ENCODE measurements at places on chromosomes 13 and 19. TPM values are rescaled to one million over a fixed set of nuclear protein-coding genes. Genes with fewer than 3 reads are reported as not detected.

DNA sequence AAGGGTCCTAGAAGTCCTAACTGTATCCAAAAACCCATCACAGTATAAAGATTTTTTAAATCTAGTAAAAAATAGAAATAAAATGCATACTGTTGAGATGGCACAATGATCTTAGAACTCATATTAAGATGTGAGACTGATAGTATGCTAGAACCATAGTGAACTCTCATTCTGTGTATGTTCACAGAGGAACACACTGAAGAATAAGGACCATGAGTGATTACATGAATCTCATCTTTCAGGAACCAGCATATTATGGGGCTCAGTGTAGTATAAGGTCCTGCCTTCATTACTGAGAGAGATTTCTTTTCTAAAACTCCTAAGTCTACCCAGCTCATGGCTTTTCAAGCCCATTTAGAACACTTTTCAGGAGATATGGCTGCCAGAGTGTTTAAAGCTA is 59.8 kb upstream of the RFC3 start:
- DNase-seq: no peak
- no peak overlapping the region for H3K27ac ChIP-seq
- no peaks in the 10 kb centered on the region for H3K36me3 ChIP-seq
- no peaks in the 10 kb centered on the region for H3K27me3 ChIP-seq
- no peak overlapping the region for H3K4me3 ChIP-seq

DNA sequence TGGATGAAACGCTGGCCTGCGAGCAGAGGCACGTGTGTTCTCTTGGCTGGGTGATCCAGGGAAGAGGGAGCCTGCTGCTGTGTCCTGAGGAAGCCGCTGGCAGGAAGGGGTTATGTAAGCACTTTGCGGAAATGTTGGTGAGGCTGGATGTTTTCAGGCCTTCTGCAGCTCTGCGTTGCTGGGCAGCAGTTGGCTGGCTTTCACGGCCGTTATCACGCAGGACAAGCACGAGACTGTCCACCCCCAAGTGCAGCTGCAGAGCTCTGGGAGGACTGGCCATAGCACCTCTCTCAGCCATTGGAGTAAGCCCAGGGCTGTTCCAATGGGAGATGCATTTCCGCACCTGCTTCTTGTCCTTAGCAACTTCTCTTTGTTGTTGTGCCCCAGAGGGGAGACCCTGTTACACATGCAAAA is 146.9 kb upstream of the SOX21 start:
- no peaks in the 10 kb centered on the region for H3K27me3 ChIP-seq
- H3K4me3 ChIP-seq: no peak overlapping the region
- no peak for DNase-seq
- H3K36me3 ChIP-seq: no peaks in the 10 kb centered on the region

DNA sequence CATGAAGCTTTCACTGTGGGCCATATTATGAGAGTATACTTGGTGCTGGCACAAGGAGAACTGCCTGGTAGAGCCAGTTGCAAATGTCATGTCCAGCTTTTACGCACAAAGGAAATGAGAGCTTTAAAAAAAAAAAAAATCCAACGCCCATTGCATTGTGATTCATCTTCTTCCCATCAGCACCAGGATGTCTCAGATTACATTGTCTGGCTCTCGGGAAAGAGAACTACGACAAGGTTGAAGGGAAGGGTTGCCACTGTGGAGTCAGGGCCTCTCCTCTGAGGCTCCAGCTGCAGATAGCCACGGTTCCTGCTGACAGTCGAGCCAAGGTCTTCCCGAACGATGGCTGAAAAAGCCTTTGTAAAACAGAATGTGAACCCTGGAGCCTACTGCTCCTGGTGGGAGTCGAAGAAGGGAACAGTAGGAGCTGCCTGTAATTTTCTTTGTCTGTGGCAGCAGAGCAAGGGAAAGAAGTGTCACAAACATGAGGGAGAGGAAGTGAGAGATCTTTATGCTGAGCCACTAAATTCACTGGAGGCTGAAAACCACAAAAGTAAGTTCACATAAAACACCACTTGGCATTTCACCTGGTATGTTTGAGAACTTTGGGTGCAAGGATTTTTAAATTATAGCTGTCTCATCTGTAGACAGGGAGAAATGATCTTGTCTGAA is 704.7 kb downstream of the DIAPH3 start:
- no peaks in the 10 kb centered on the region for H3K27me3 ChIP-seq
- H3K27ac ChIP-seq: no peak overlapping the region
- H3K4me3 ChIP-seq: no peak overlapping the region
- H3K4me1 ChIP-seq: no peaks in the 10 kb centered on the region
- no peaks in the 10 kb centered on the region for H3K36me3 ChIP-seq

- no peak overlapping the region for H3K4me3 ChIP-seq
- H3K36me3 ChIP-seq: no peaks in the 10 kb centered on the region
- no peaks in the 10 kb centered on the region for H3K27me3 ChIP-seq
- H3K4me1 ChIP-seq: peaks cover 12% of the 10 kb centered on the region
- H3K27ac ChIP-seq: no peak overlapping the region
- no peak for DNase-seq
Observed at GRCh38 chr13:51397262-51397941, 55.4 kb downstream of the INTS6 start.

DNA sequence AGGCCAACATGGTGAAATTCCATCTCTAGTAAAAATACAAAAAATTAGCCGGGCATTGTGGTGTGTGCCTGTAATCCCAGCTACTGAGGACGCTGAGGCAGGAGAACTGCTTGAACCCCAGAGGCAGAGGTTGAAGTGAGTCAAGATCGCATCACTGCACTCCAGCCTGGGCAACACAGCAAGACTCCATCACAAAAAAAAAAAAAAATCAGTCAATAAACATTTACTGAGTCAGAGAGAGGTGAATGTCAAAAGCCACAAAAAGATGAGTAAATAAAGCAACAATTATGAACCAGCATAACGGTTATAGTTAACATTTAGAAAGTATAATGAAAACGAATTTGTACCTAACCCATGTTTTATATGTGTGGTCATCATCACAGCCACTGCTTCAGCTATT is 23.1 kb downstream of the PSPC1 start:
- H3K27ac ChIP-seq: no peak overlapping the region
- DNase-seq: no peak
- H3K27me3 ChIP-seq: no peaks in the 10 kb centered on the region
- H3K36me3 ChIP-seq: no peaks in the 10 kb centered on the region

DNA sequence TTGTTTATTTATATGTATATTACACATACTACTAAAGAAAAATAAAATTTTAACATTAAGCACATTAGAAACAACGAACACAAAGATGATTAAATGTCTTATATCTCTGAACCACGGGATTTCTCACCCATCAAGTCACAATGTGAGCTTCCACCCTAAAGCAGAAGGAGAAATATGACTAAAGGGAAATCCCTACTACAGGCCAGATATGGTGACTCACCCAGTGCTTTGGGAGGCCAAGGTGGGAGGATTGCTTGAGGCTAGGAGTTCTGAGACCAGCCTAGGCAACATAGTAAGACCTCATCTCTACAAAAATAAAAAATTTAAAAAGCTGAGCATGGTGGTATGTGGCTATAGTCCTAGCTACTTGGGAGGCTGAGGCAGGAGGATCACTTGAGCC is 24.6 kb downstream of the DCT start:
- no peaks in the 10 kb centered on the region for H3K4me1 ChIP-seq
- H3K4me3 ChIP-seq: no peak overlapping the region
- H3K27me3 ChIP-seq: no peaks in the 10 kb centered on the region
- H3K36me3 ChIP-seq: no peaks in the 10 kb centered on the region
- no peak for DNase-seq

- no peaks in the 10 kb centered on the region for H3K36me3 ChIP-seq
- no peaks in the 10 kb centered on the region for H3K27me3 ChIP-seq
- H3K4me3 ChIP-seq: no peak overlapping the region
Observed at GRCh38 chr13:99935772-99936171, 35.8 kb downstream of the ZIC5 start.

DNA sequence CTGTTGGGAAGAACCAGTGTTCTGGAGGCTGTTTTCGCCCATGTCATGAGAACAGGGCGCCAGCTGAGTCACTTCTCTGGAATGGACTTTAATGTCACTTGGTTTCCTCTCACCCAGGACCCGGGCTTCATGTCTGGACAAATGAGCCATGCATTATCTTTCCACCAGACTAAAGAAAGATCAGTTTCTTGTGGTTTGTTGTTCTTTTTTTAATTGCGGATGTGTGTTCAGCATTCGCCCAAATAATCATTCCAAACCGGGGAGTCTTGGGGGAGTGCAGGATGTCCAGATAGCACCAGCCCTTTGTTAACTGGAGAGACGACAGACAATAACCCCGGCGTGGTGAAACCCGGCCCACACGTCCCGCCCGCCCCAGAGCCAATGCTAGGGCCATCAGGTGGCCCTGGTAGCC is 102.5 kb downstream of the COL4A2 start:
- H3K4me1 ChIP-seq: no peaks in the 10 kb centered on the region
- H3K36me3 ChIP-seq: no peaks in the 10 kb centered on the region
- no peak overlapping the region for H3K27ac ChIP-seq
- H3K4me3 ChIP-seq: no peak overlapping the region
- no peak for DNase-seq

DNA sequence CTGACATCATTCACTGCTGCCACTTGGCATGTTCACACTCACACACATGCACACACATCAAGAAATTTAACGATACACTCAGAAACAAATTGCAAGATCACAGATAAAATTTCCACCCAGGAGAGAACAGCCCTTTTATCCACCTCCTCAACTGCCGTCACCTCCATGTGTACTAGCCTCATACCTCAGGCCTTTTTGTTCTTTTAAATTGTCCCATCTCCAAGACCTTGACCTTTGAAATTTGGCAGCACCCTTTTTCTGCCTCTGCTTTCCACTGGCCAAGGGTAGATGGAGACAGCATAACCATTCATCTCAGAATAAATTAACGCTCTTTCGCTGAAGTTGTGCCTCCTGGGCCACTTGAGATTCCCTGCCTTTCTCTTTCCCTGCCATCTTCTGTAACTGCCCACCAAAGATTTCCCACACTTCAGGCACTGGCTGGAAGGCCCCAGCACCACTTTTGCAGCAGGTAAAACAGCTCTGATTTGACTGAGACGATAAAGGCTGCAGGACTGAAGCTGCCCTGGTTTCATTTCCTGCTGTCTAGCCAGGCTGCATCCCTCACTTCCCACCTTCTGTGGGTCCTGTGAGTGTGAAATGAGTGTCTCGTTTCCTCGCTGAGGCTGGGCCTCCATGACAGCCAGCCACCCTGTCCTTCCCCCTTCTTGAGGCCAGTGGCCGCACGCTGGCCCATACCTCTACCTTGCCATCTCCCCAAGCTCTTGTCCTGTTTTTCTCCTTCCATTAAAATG is 39.3 kb downstream of the MBNL2 start:
- DNase-seq: peak; percentile 10
- peaks cover 27% of the 10 kb centered on the region for H3K4me1 ChIP-seq
- no peaks in the 10 kb centered on the region for H3K36me3 ChIP-seq
- no peak overlapping the region for H3K27ac ChIP-seq

DNA sequence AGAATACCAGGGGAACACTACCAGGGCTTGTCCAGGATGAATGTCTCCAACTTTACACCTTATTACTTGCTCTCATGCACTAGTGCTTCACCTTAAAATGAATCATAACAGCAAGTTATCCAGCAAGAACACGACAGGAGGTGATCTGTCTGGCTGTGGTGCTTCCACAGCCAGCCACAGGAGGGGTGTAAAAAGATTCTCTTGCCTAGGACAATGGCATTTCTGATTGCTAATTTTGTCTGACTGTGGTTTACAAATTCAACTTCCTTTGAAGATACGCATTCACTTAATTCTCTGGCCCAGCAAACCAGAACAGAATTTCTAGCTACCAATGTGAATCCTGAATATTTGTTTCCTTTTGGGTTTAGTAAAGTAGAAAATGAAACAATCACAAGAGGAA is 23.1 kb upstream of the COG3 start:
- no peaks in the 10 kb centered on the region for H3K36me3 ChIP-seq
- no peak overlapping the region for H3K4me3 ChIP-seq
- no peaks in the 10 kb centered on the region for H3K27me3 ChIP-seq
- DNase-seq: no peak
- H3K4me1 ChIP-seq: peaks cover 5% of the 10 kb centered on the region

GRCh38 chr19:45824041-45824471 is 8.9 kb upstream of the RSPH6A start:
- H3K36me3 ChIP-seq: peaks cover 15% of the 10 kb centered on the region
- H3K27ac ChIP-seq: no peak overlapping the region
- no peaks in the 10 kb centered on the region for H3K27me3 ChIP-seq
- H3K4me3 ChIP-seq: no peak overlapping the region
- DNase-seq: no peak

DNA sequence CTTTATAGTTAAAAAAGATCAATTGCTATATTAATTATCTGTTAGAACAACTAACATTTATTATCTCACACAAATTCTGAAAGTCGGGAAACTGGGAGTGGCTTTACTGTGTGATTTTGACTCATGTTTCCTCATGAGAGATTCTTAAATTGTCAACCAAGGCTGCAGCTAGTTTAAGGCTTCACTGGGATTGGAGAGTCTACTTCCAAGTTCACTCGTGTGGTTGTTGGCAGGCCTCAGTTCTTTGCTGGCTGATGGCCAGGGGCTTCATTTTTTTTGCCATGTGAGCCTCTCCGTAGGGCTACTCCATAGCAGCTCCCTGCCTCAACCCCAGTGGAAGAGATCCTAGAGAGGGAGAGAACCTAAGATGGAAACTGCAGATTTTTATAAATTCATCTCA is 24.5 kb upstream of the LPAR6 start:
- no peak for DNase-seq
- H3K27ac ChIP-seq: no peak overlapping the region
- H3K4me3 ChIP-seq: no peak overlapping the region
- no peaks in the 10 kb centered on the region for H3K27me3 ChIP-seq
- no peaks in the 10 kb centered on the region for H3K36me3 ChIP-seq

DNA sequence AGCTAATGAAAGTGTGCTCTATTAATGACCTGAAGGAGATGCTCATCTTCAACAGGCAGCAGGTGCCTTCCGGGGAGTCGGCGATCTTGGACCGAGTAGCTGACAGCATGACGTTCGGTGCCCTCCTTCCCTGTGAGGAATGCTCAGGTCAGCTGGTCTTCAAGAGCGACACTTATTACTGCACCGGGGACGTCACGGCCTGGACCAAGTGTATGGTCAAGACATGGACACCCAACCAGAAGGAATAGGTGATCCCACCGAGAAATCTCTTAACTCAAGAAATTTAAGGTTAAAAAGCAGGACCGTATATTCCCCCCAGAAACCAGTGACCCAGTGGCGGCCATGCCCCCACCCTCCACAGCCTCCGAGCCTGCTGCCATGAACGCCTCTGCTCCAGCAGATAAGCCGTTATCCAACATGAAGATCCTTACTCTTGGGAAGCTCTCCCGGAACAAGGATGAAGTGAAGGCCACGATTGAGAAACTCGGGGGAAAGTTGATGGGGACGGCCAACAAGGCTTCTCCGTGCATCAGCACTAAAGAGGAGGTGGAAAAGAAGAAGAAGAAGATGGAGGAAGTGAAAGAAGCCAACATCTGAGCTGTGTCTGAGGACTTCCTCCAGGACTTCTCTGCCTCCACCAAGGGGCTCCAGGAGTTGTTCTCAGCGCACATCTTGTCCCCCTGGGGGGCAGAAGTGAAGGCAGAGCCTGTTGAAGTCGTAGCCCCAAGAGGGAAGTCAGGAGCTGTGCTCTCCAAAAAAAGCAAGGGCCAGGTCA is 22.8 kb upstream of the ANKRD10 start:
- no peaks in the 10 kb centered on the region for H3K4me1 ChIP-seq
- H3K4me3 ChIP-seq: no peak overlapping the region
- H3K36me3 ChIP-seq: no peaks in the 10 kb centered on the region

The IL11 gene
- 0.27 TPM for total RNA-seq

The TEX26 gene
- total RNA-seq: not detected

The FXYD1 gene
- total RNA-seq: not detected

The LIN37 gene
- 10.5 TPM for total RNA-seq

Measured in CD8-positive, alpha-beta memory T cell (primary cell).